NCI-H2107 (cell line): ENCODE measurements at places on chromosomes 11 and 22.
A peak's percentile ranks its signal among the peaks of the same experiment; 100 is the strongest.

DNA sequence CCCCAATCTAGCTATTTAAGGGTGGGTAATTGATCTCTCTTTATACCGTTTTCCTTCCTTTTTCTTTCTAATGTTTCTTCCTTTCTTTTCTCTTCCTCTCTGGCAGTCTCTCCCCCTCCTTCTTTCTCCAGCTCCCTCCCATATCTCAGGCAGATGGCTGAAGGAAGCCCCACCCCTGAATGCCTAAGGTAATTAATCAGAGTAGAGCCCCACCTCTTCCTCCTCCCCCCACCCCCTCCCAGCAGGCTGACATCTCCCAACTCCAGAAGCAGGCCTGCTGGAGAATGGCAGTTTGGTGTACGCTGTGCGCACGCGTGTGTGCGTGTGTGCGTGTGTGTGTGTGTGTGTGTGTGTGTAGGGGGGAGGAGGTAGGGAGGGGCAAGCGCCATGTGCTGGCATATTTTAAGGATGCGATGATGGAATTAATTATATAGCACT, 122.6 kb downstream of the APOL5 start:
- DNase-seq = peak; percentile 54

- DNase-seq = no peak
Measured at GRCh38 chr11:124891373-124891861, 6.2 kb downstream of the ROBO4 start.

GRCh38 chr11:65584106-65584505, 8.3 kb downstream of the EHBP1L1 start:
- no peak for DNase-seq

GRCh38 chr11:32374261-32374711, 61.1 kb downstream of the WT1 start:
- peak; percentile 58 for DNase-seq

- no peak for DNase-seq
Measured at GRCh38 chr11:65903068-65903481, 2.9 kb upstream of the FOSL1 start.

GRCh38 chr22:35189559-35189958, 67.7 kb upstream of the HMGXB4 start:
- no peak for DNase-seq

- no peak for DNase-seq
Measured at GRCh38 chr11:114293201-114293711, 2.9 kb upstream of the NNMT start.

DNA sequence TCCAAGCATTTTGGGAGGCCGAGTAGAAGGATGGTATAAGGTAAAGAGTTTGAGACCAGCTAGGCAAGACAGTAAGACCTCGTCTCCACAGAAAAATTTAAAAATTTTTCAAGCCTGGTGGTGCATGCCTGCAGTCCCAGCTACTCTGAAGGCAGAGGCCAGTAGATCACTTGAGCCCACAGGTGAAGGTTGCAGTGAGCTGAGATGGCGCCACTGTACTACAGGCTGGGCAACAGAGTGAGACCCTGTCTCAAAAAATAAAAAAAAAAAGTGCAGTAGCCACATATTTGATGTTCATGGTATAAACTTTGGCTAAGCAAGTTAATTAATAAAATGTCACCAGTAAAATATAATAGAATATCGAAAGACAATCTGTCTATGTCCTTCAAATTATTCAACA, 27.0 kb downstream of the LGR4 start:
- DNase-seq = no peak

- DNase-seq = no peak
Measured at GRCh38 chr11:26227301-26227746, 104.6 kb upstream of the ANO3 start.

GRCh38 chr11:95153857-95154246, 64.2 kb downstream of the ENDOD1 start:
- no peak for DNase-seq

DNA sequence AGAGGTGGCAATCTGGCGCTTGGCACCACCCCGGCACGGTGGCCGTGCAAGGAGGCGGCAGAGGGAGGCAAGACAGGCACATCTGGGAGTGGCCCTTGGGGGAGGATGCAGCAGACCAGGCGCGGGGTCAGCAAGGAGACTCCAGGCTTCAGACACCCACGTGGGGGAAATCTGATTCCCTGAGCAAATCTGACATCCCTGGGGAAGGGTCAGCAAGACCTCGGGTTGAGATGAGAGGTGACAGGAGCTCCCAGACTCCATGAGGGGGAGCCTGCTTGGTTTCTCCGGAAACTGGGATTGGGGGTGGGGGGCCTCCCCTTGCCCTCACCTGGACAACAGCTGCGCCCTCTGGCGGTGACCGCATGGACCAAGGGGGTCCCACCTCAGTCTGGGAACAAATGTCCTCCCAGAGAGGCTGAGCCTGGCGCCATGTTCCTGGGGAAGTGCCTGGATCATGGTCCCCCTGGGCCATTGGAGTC, 4.0 kb upstream of the RCOR2 start:
- no peak for DNase-seq

DNA sequence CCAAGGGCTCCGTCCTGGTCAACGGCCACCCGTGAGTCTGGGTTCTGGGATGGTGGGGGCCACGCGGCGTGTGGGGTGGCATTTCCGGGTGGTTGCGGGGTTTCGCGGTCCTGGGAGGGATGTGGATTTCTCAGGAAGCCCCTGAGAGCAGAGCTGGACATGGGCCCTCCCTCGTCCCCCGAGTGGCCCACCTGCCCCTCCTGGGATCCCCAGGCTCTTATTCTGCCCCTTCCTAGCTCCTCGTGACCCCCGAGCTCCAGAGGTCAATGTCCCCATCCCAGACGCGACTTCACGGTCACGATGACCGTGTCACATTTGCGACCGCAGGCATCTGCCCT, 4.4 kb downstream of the MUC5AC start:
- DNase-seq = no peak

DNA sequence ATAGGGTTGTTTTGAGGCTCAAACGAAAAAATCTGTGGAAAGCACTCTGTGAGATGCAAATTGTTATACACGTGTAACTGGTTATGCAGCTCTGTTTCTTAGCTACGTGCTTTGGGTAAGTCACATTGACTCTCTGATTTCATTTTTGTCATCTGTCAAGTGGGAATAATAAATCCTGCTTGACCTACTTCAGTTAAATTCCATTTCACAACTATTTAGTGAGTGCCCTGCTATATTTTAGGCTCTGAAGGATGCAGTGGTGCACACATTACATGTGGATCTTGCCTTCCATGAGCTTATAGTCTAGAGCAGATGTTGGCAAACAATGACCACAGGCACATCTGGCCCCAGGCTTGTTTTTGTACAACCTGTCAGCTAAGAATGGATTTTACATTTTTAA, 133.6 kb upstream of the PLET1 start:
- no peak for DNase-seq
